ENCODE measurements at places on chromosomes 1 and 21. TPM values are rescaled to one million over a fixed set of nuclear protein-coding genes. Genes with fewer than 3 reads are reported as not detected.

NEGR1 gene
- polyA plus RNA-seq = 10.6 TPM

SCAMP3 gene
- polyA plus RNA-seq = 106 TPM

SELENBP1 gene
- polyA plus RNA-seq = 85.4 TPM

DNA sequence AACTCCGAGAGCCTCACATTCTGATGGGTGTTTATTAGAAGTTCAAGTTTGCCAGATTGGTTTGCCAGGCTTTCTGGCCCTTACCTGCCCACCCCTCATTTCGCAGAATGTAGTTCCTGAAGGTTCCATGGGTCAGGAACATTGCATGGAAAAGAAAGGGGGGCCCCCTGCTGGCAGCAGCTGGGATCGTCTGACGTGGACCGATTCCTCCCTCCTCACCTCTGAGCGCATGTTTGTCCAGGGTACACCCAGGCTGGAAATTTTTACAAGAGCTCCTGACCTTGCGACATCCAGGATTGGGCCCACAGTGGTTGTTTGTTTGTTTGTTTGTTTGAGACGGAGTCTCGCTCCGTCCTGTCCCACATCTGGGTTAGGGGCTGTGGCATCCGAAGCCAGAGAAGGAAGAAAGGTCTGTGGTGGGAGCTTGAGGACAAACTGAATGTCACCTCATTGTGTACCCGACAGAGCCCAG, 126.0 kb upstream of the TMEM51 start:
- peak; percentile 59 for DNase-seq
- H3K27ac ChIP-seq = peak overlapping the region; percentile 18
- H3K36me3 ChIP-seq = no peaks in the 10 kb centered on the region
- no peak overlapping the region for H3K4me3 ChIP-seq
- peaks cover 24% of the 10 kb centered on the region for H3K4me1 ChIP-seq

- H3K4me1 ChIP-seq = no peaks in the 10 kb centered on the region
- no peak overlapping the region for H3K4me3 ChIP-seq
- H3K27ac ChIP-seq = no peak overlapping the region
- no peaks in the 10 kb centered on the region for H3K36me3 ChIP-seq
- H3K27me3 ChIP-seq = no peaks in the 10 kb centered on the region
Observed at GRCh38 chr1:50508040-50508586, 84.9 kb upstream of the DMRTA2 start.

DNA sequence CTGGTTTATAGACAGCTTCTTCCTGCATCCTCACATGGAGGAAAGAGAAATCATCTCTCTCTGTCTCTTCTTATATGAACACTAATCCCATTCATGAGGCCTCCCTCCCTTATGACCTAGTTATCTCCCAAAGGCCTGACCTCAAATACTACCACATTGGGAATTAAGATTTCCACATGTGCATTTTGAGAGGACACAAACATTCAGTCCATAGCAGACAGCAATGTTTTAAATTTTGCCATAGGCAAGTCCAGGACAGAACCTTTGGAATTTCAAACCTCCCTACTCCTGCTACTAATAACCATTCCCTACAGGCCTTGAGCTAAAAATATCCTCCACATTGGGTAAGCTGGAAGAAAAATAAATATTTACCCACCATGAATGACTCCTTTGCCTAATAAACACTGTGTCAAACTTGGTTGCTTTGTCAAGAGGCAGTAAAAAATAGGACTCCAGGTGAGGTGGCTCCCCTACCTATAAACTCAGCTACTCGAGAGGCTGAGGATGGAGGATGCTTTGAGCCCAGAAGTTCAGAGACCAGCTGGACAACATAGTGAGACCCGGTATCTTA, 113.7 kb downstream of the ZNF281 start:
- no peak overlapping the region for H3K4me3 ChIP-seq
- no peak for DNase-seq
- H3K36me3 ChIP-seq = no peaks in the 10 kb centered on the region
- no peak overlapping the region for H3K27ac ChIP-seq

TRIM63 gene
- polyA plus RNA-seq = not detected

- H3K27me3 ChIP-seq = no peaks in the 10 kb centered on the region
- H3K4me1 ChIP-seq = peaks cover under 1% of the 10 kb centered on the region
- H3K36me3 ChIP-seq = no peaks in the 10 kb centered on the region
- no peak for DNase-seq
- H3K27ac ChIP-seq = no peak overlapping the region
Observed at GRCh38 chr1:7638078-7638477, 133.0 kb upstream of the VAMP3 start.

- H3K36me3 ChIP-seq = no peaks in the 10 kb centered on the region
- H3K4me1 ChIP-seq = no peaks in the 10 kb centered on the region
- no peak overlapping the region for H3K4me3 ChIP-seq
- H3K27me3 ChIP-seq = peaks cover 15% of the 10 kb centered on the region
Observed at GRCh38 chr1:200896531-200897196, 2.0 kb downstream of the INAVA start.

LEFTY2 gene
- 0.05 TPM for polyA plus RNA-seq

DNA sequence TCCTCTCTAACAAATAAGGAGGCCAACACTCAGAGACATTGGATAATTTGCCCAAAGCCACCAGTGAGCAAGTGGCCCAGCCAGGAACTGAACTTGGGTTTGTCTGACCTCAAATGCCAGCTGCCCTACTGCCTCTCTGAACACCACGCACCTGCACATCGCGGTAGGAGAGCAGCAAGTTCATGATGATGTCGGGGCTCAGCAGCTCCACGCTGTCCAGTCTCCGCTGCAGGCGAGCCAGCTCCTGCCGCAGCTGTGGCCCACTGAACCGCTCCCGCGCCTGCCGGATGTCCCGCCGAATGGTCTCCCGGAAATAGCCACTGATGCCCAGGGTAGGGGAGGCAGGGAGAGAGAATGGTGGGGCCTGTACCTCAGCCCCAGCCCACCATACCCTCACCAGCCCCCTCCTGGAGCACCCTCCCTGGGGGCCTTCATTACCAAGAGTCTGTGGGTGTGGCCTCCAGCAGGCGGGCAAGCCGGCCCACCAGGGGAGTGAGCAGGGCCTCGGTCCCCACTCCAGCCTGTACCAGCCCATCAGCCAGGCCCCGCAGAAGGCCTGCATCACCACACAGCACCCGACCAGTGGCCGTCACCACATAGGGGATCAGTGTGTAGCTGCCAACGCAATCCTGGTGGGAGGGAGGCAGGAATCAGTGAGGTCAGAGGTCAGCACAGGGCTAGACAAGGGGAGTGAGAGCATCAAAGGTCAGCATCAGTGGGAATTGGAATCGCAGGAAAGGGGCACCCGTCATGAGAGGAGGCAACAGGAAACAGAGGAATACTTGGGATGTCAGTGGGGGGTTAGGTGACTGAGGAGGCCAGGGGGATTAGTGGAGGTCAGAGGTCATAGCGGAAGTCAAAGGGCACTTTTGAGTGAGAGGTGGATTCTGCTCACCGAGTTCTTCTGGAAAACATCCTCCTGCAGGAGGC, 2.7 kb downstream of the MAP3K6 start:
- no peaks in the 10 kb centered on the region for H3K27me3 ChIP-seq
- no peak for DNase-seq
- peaks cover 22% of the 10 kb centered on the region for H3K36me3 ChIP-seq

RGS13 gene
- polyA plus RNA-seq = 0.10 TPM

DNA sequence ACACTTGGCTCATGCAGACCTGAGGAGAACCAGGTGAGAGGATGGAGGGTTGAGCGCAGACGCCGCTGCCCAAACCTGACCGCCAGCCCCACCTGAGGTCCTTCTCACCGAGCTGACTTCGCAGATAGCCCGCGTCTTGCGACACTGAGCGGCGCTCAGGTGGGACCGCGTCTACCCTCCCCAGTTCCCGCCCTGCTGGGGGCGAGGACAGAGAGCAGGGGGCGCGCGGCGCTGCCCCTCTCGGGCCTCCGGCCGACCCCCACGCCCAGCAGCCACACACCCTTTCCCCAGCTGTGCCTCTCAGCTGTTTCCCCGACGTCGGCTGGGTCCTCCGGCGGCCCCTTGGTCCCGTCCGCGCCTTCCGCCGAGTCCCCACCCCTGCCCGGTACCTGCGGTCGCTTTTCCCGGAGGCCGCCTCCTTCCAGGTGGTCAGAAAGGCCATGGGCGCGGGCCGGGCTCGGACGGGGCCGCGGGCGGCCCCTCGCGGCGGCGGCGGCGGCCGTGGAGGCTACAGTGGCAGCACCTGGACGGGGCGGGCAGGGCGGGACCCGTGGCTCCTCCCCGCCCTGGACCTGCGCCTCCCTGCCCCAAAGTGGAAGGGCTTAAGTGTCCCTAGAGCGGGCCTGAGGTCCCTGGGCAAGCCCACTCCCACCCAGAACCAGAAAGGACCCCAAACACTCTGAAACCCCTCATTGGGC, 14.4 kb upstream of the TTC39A start:
- H3K27ac ChIP-seq = no peak overlapping the region
- no peaks in the 10 kb centered on the region for H3K4me1 ChIP-seq
- peaks cover 39% of the 10 kb centered on the region for H3K27me3 ChIP-seq
- H3K4me3 ChIP-seq = no peak overlapping the region
- DNase-seq = no peak

DNA sequence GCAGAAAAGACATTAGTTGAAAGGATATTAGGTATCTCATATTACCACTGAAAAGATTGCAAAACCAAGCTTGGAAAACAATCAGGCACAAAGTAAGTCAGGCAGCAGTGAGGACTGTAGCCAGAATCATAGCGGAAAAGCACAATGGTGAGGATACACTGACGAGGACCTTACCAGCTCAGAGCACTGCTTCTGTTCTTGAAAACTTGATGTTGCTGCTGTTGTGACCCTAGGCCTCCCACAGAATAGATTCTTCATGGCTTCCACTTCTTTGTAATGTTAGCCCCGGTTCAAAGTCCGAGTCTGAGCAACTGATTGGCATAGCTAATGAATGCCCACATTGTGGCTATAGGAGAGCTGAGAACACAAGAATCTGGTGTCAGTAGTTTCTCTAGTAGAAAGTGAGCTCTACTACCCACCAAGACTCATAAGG, 45.2 kb upstream of the LRRC8C start:
- no peaks in the 10 kb centered on the region for H3K4me1 ChIP-seq
- H3K4me3 ChIP-seq = no peak overlapping the region

DNA sequence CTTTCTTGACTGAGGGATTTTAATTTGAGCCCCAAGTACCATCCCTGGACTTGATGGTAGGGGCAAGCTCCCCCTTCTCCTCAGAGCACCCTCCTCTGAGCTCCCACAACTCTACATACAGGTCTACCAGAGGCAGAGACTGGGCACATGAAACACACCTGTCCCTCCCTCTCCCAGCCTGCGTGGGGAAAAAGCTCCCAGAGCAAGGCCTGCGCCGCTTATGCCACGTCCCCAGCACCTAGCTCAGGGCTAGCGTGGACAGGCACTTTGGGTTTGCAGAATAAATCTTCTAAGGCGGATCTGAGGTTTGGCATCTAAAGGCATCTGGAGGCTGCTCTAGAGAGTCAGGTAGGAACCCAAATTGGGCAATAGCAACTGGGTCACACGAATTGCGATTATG, 7.5 kb upstream of the KNCN start:
- H3K36me3 ChIP-seq = no peaks in the 10 kb centered on the region
- no peak overlapping the region for H3K27ac ChIP-seq
- H3K27me3 ChIP-seq = no peaks in the 10 kb centered on the region

DNA sequence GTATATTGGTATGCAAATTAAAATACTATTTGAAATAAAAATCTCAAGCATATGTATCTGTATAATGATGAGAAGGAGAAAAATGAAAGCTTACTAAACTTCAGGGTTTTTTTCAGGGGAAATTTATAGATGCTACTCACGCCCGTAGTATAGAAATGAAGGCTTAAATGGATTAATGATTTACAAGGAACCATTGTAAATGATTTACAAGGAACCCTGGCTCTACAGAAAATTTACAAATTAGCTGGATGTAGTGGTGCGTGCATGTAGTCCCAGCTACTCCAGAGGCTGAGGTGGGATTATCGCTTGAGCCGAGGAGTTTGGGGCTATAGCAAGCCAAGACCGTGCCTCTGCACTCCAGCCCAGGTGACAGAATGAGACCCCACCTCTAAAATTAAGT, 150.5 kb downstream of the PCBP3 start:
- H3K27ac ChIP-seq = no peak overlapping the region
- no peaks in the 10 kb centered on the region for H3K27me3 ChIP-seq
- no peaks in the 10 kb centered on the region for H3K4me1 ChIP-seq
- H3K4me3 ChIP-seq = no peak overlapping the region

- no peaks in the 10 kb centered on the region for H3K36me3 ChIP-seq
- DNase-seq = no peak
- H3K27ac ChIP-seq = no peak overlapping the region
Observed at GRCh38 chr21:44930543-44930981, 9.3 kb upstream of the SLX9 start.

SYPL2 gene
- 1.9 TPM for polyA plus RNA-seq

DNA sequence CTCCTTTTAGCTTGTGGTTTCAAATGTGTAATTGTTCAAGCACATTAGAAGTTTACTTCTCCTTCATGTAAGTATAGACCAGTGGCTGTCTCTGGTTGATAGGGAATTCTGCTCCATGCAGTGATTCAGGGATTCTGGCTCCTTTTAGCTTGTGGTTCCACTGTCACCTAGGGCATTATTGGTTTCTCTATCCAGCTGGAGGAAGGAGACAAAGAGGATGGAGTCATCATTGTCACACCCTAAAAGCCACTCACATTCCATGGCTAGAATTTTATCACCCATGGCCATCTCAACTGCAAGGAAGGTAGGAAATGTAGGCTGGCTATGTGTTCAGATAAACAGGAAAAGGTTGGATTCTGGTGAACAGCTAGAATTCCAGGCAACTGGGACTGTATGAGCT, 131.2 kb downstream of the URB2 start:
- peak; percentile 29 for DNase-seq
- H3K27ac ChIP-seq = no peak overlapping the region
- H3K4me1 ChIP-seq = no peaks in the 10 kb centered on the region
- no peaks in the 10 kb centered on the region for H3K36me3 ChIP-seq

DNA sequence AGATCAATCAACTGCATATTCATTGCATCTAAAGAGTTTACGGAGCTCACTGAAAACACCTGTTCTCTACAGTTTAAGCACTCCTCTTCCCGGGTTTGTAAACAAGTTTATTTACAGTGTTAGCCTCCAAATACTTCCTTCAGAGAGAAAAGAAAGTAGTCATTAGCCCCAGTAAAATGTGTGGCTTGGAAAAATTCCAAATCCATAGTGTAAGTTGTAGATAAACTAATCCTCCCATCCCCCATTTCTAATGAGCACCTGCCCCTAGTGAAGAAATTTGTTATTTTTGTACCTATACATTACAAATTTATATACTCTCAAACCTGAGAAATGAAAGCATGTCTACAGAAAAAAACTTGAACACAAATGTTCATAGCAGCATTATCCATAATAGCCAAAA, 21.9 kb downstream of the PUM1 start:
- H3K36me3 ChIP-seq = peaks cover 6% of the 10 kb centered on the region
- DNase-seq = no peak
- H3K27me3 ChIP-seq = no peaks in the 10 kb centered on the region
- H3K4me1 ChIP-seq = peaks cover 4% of the 10 kb centered on the region
- no peak overlapping the region for H3K27ac ChIP-seq

FAM72D gene
- 2.1 TPM for polyA plus RNA-seq

TAS1R1 gene
- polyA plus RNA-seq = 0.05 TPM

DNA sequence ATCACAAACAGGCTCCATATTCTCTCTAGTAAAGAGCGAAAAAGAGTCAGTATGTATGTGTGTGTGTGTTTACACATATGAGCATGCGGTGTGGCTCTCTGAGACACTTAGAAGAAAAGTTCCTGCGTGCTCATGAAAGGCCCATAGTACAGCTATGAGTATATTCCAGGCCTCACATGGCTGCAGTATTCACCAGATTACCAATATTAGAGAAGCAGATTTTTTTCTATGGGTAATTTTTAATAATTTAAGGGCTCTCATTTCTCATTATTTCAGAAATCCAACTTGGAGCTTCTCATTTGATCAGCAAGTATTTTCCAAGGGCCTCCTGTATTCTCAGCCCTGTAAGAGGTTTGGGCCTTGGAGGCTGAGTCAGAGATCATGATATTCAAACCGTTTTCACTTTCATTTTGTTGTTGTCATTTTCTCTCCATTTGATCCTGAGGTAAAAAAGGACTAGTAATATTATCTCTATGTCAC, 232.9 kb upstream of the SGIP1 start:
- DNase-seq = peak; percentile 68
- no peaks in the 10 kb centered on the region for H3K27me3 ChIP-seq
- no peaks in the 10 kb centered on the region for H3K4me1 ChIP-seq
- H3K27ac ChIP-seq = no peak overlapping the region
- no peak overlapping the region for H3K4me3 ChIP-seq
- no peaks in the 10 kb centered on the region for H3K36me3 ChIP-seq
